Stimulated activated CD8-positive, alpha-beta memory T cell treated with anti-CD3 and anti-CD28 coated beads, Interleukin-15, amount 100 ng/mL, for 24 hours (primary cell): ENCODE measurements at places on chromosomes 5 and 9.

DNA sequence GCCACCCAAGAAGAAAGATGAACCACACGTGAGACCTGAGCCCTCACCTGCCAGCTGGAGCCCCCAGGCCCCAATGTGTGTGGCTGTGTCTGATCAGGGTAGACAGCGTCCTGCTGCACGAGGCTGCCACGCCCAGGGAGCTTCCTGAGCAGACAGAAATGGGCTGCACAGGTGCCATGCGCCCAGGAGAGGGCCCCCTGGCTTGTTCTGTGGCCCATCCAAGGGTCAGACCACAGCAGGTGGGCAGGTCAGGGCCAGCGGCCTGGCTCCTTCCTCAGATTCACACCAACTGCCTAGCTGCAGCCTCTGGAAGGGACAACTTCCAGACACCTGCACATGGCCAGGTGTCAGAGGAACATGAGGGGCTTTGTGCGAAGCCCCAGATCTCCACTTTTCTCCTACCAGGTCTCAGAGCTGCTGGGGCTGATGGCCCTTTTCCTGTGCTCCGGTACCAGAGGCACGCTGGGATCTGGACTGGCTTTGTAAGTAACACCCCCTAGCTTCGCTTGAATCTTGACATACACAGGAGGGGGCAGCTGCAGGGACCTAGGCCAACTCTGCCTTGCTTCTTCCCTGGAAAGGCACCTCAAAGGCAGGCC lies 10.8 kb downstream of the SARDH start:
- no peak for DNase-seq

DNA sequence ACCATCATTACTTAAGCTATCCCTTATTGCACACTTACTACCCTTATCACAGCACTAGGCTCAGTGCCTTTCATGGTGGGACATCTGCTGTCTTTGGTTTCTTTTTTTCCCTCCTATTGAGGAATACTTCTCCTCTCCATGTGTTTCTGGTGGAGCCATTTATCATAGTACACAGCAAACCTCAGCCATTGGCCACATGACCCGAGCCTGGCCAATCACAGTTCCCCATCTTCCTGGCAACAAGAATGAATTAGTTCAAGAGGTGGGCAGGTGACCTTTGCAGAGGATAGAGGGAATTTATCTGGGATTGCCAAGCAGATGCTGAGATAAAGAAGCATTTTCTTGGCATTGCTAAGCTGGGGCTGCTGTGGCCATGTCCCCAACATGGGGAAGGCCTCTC lies 101.1 kb upstream of the ZNF618 start:
- DNase-seq: no peak

GRCh38 chr9:137435980-137436760 lies 5.0 kb downstream of the ENTPD8 start:
- DNase-seq: no peak

DNA sequence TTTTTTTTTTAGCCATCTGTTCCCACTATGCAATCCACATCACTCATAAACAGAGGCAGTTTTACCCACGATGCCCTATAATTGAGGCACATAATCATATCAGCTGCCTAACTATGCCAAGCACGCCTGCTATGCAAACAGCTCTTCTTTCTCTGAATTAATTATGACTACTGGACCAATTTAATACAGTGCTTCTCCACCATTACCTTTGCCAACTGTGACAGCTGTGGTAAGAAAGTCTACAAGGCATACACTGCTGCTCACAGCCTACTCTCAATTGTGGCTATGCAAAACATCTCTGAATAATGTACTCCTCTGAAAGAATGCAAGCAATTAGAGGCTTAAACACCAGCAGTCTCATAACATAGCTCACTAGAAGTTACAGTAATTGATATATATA lies 97.1 kb downstream of the DTWD2 start:
- no peak for DNase-seq

- DNase-seq: no peak
These were observed 102.6 kb upstream of the TRPM3 start for GRCh38 chr9:71223953-71224538.

GRCh38 chr5:142659405-142659804 lies 26.5 kb downstream of the FGF1 start:
- no peak for DNase-seq

DNA sequence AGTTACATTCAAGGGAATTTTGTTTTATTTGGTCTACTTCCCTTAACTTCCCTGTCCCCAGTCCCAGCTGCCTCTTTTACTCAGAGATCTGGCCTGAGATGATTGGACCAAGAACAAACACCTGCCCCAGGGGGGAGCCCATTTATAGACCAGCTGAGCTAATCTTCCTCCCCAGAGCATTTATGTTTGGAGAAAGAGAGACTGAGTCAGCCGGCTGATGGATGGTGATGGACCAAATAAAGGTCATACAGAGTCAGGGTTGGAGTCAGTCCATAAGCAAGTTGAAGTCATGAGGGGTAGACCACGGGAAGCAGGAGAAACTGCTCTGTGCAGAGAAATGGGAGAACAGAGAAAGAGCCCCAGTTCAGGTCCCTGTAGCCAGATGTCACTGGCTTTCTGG lies 77.7 kb downstream of the TMEM174 start:
- no peak for DNase-seq

DNA sequence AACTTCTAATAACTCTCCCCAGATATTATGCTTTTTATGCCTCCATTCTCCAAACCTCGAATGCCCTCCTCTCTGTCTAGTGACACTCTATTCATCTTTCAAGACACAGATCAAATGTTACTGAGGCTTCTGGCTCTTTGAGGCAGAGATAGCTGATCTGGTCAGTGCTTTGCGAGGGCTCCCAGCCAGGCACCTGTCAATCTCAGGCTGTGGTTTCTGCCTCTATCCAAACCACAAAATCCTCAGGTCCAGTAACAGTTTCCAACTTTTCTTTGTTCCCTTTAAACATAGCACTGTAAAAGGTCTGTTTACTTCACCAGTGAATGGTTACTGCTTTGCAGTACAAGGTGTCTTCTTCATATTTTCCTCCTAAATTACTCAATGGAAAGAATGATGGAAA lies 11.5 kb upstream of the STK32A start:
- no peak for DNase-seq

- no peak for DNase-seq
These were observed 81.6 kb downstream of the RAI14 start for GRCh38 chr5:34737731-34738130.

GRCh38 chr9:117403403-117403811 lies 11.4 kb downstream of the ASTN2 start:
- no peak for DNase-seq
